Esophagus mucosa (tissue), 1 donor: ENCODE measurements at places on chromosomes 13 and 19. TPM values are rescaled to one million over a fixed set of nuclear protein-coding genes. Genes with fewer than 3 reads are reported as not detected.

SERPINE3 gene
- not detected for total RNA-seq

GRCh38 chr19:49801401-49801888 is 11.6 kb downstream of the FUZ start:
- ATAC-seq: no peak

DNA sequence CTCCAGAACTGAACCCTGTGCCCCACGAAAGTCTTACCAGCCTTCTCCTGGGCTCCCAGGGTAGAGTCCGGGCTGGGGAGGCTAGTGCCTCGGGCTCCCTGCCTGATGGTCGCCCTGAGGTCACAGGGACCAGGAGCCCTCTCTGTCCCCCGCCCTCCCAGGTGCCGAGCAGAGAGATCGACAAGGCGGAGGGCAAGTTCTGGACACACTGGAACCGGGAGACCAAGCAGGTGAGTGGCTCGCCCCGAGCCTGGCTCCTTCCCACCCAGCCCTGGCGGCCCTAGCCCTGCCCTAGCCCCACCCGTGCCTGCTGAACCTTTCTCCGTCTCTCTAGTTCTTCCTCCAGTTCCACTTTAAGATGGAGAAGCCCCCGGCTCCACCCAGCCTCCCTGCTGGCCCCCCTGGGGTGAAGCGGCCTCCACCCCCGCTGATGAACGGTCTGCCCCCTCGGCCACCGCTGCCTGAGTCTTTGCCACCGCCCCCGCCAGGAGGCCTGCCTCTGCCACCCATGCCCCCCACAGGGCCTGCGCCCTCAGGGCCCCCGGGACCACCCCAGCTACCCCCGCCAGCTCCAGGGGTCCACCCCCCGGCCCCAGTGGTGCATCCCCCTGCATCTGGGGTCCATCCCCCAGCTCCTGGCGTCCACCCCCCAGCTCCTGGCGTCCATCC is 1.6 kb upstream of the AMH start:
- no peak for ATAC-seq

PTGER1 gene
- total RNA-seq: 0.44 TPM

RBM42 gene
- total RNA-seq: 52.7 TPM

GRCh38 chr13:113942591-113943103 is 31.2 kb downstream of the C13orf46 start:
- no peak for ATAC-seq

MUC16 gene
- 0.56 TPM for total RNA-seq

DNA sequence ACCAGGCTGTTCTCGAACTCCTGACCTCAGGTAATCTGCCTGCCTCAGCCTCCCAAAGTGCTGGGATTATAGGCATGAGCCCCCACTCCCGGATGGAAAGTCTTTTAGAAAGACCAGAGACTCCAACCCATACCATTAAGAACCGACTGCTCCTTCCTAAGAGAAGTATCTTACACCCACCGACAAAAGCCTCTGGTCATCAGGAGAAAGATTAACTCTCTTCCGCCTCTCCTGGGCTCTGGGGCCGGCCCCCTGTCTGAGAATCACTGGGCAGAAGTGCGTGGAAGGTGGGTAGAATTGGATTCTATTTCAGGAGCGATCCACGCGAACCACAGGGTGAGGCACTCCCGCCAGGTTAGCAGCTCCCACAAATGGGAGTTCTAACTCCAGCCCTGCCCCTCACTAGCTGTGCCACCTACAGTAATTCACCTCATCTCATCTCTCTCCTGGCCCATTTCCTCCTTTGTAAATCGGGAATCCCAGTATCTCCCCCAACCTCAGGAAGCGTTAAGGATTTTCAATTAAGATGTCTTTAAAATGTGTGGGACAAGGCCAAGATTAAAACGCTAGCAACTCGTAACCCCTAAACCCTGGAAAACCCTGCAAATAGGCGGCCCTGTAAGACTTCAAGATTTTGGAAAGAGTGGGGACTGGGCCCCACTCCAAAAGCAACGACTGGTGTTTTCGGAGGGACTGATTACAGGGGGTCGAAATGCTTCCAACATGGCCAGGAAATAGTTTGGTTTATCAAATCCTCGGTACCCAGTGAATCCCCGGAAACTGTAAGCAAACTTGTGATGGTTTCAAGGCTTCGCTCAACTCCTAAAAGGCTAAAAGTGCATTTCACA is 1.3 kb downstream of the HNRNPL start:
- ATAC-seq: no peak

GRCh38 chr13:111392486-111392885 is 72.0 kb downstream of the TEX29 start:
- ATAC-seq: no peak

- ATAC-seq: peak; percentile 71
These were observed 539 bp downstream of the U2AF1L4 start for GRCh38 chr19:35744430-35745327.

DNA sequence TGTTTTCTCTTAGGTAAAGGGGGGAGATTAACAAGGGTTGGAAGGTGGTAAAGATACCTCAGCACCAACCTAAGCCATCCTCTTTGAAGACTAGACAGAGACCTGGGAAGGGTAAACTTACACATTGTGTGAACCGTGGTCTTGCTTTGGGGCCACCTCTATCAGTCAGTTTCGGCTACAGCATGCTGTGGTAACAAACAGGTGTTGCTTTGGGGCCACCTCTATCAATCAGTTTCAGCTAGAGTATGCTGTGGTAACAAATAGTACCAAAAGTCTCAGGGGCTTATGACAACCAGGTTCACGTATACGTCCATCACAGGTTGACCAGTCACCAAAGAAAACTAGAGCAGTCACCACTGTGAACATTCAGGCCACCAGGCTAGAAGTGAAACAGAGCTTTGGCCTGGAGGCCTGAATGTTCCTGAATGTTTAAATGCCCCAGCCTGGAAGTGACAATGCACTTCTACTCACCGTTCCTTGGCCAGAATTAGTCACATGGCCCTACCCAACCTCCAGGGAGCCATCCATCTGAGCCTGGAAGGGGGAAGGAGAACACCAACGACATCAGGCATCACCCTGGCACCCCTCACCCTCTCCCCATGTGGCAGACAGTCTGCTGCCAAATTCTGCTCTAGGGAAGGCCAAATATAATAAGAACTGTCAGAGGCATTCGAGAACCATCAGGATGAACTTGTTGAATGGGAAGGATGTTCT is 3.8 kb downstream of the FXYD7 start:
- ATAC-seq: no peak

KLK4 gene
- total RNA-seq: not detected

CBY2 gene
- total RNA-seq: 0.32 TPM

GRCh38 chr13:111614613-111615012 is 294.2 kb downstream of the TEX29 start:
- no peak for ATAC-seq

DNA sequence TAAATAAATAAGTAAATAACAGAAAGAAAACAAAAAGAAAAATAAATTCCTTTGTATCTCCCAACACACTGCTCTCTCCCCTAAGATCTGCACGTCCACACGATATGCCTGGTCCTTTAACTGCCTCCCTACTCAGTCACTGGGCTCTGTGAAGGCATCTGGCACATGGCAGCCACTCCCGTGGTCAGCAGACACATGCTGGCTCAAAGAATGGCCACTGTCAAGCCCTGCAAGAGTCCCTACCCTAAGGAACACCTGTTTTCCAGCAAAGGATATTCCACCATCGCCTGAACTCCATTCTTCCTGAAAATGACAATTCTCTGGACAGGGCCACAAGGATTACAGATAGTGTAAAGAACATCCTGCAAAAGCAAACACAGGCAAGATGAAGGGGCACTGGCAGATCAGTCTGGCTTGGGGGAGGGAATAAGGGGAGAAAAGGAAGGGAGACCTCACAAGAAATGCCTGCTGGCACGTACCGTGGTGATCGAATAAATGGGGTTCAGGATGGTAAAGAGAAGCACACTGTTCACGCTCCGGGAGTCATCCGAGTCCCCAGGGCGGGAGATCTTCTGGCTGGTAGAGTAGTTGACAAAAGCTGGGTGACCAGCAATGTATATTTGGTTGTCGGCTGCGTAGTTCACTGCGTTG is 4.3 kb downstream of the HNRNPL start:
- ATAC-seq: no peak

FCER2 gene
- 0.20 TPM for total RNA-seq

TTC9B gene
- total RNA-seq: not detected

DNA sequence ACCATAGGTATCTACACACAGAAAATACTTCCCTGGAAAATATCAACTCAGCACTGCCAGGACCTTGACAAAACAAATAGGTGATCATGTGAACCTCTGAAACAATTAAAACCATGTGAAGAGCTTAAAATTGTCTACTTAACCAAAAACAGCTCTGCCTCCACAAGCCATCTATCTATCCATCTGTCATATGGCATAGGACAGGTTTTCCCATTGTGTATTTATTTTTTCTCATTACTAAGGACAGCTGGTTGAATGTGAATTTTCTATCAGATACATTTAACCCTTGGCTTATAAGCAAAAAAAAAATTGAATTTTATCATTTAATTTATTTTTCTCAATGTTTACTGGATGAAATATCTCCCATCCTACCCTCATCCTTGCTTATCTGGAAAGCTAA is 279.5 kb downstream of the PCDH9 start:
- no peak for ATAC-seq

NMRK2 gene
- not detected for total RNA-seq

DNA sequence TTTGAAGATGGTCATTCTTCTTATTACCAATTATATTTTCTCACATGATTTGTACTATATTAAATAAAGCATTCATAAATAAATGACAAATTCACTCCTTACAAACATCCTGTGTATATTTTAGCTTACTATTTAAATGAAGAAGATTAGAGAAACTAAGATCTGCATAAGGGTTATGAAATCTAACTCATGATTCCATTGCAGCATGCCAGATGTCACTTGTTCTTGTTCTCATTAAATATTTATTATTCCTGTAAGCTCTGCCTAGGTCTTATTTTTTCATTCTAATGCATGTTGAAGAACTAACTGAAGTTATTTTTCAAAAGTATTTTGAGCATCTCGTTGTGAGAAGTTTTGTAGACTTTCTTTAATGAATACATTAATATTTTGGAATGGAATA is 18.3 kb downstream of the NUP58 start:
- no peak for ATAC-seq

GRCh38 chr13:43377149-43377548 is 353.8 kb downstream of the DNAJC15 start:
- no peak for ATAC-seq

DNA sequence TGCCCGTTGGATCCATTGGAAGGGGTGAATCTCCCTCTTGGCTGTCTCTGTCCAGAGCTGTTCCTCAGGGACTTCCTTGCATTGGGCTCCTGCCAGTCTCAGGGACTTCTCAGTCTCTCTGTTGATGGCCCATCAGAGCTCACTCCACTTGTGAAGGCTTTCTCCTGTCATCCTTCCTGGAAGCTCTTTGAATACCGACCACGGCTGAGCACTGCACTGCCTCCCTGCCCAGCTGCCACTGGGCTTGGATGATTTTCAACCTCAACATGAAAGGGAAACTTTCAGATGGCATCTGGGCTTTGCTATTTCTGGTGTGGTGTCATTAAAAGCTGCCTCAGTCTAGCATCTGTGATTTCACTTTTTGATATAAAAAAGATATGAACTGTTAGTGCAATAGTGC is 66.1 kb upstream of the ANKRD10 start:
- no peak for ATAC-seq

DNA sequence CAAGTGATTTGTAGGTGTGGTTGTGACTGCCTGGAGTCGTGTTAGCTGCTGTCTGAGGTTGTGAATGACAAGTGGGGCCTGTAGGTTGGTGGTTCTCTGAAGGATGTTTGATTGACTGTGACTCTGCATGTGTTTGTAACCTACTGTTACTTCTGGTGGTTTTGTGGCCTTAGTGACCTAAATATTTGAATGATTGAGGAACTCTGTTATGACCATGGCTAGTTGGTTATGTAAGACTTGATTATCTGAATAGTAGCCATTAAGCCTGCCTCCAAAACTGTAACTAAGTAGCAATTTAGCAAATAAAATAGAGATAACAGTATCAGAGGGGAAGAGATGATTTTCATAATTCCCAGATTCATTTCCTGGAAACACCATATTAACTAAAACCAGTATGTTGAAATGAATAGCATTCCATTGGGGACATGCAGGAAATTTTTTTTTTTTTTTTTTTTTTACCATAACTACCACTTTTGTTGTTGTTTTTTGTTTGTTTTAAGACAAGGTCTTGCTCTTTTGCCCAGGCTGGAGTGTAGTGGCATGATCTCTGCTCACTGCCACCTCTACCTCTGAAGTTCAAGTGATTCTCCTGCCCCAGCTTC is 865 bp downstream of the ZNF382 start:
- ATAC-seq: no peak

GRCh38 chr13:48066310-48066989 is 28.5 kb downstream of the MED4 start:
- peak; percentile 52 for ATAC-seq

C13orf46 gene
- 0.08 TPM for total RNA-seq

DNA sequence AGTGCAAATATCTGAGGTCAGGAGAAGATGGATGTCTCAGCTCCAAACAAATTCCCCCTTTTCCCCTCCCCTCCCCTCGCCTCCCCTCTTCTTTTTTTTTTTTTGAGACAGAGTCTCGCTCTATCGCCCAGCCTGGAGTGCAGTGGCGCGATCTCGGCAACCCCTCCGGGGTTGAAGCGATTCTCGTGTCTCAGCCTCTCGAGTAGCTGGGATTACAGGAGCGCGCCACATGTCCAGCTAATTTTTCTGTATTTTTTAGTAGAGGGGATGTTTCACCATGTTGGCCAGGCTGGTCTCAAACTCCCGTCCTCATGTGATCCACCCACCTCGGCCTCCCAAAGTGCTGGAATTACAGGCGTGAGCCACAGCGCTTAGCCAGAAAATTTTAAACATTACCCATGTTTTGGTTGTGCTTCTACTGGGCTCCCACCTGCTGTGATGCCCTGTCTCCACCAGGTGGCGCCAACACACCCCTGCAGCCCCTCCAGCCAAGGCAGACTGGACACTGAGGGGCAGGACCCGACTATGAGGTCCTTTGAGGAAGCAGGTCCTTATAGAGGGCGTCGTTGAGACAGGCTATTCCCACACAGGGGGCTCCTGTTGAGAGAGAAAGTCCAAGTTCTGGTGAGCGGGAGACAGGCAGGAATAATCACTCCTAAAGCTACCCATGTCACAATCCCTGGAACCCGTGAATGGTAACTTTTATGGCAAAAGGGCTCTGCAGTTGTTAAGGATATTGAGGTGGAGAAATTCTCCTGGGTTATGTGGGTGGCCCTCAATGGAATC is 6.3 kb downstream of the ERICH4 start:
- ATAC-seq: peak; percentile 81

DNA sequence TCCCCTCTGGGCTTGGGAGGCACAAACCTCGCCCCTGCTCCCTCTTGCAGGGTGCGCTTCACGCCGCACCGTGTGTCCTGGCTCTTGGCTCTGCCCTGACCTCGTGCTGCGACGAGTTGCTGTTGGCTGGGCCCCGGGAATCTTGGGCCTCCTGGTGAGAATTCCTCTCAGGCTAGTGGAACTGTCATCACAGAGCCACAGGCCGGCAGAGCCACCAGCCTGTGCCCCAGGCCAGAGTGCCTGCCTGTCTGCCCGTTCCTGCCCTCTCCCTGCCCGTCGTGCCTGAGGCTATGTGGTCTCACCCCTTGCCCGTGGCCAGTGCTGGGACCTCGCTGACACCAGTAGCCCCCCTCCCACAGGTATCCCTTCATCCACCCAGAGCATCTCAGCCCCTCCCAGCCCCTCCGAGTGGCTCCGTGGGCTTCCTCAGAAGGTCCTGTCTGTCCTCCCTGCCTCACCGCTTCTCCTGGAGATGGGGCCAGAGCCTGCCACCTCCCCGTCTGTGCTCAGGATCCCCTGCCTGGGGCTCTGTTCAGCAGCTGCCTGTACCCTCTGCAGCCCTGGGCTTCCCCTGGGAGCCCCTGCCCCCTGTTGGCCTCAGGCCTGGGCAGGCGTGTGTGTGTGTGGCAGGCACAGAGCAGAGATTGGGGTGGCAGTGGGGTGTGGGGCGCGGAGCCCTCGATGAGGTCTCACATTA is 13.3 kb downstream of the NDUFB7 start:
- no peak for ATAC-seq

GRCh38 chr13:109870696-109871370 is 84.5 kb upstream of the IRS2 start:
- ATAC-seq: no peak
